ENCODE measurements at places on chromosomes 6 and 20.
A peak's percentile ranks its signal among the peaks of the same experiment; 100 is the strongest.

DNA sequence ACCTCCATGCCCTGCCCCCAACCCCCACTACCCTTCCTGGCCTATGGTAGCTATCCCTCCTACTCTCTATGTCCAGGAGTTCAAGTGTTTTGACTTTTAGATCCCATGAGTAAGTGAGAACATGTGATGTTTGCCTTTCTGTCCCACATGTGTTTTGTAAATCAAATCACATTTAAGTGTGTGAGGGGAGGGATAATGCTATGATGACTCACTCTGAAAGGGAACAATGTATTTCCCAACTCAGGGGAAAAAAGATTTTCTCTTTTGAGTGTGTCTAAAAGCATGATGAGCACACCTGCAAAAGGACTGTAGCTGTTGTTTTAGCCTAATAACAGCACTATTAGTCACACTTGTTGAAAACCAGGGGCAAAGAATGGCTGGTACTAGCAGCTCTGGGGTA lies 193.7 kb downstream of the GJA10 start:
- peaks cover 73% of the 10 kb centered on the region for H3K4me1 ChIP-seq
- no peak for DNase-seq
- H3K27ac ChIP-seq: no peak overlapping the region
- H3K4me3 ChIP-seq: no peak overlapping the region
- H3K27me3 ChIP-seq: peaks cover 3% of the 10 kb centered on the region

DNA sequence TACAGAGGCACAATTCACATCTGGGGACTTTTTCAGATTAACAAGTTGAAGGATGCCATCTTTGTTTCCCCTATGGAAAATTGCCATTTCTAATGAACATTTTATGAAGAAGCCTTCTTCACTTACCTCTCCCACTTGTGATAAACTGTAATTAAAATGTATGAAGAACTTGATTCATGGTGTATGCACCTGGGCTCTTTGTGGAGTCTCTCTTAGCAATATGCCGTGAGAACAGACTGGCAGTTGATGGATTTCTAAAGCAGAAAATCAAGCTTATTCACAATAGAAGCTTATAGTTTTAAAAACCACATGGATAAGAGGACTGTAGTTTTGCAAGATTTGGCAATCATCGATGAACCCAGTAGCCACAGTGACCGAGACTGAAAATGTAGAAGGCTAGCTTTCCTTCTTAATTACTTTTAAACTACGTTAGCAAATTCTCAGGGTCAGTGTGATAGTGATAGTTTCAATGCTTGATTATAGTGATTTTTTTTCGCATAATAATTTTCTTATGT lies 270.6 kb downstream of the PRL start:
- no peaks in the 10 kb centered on the region for H3K27me3 ChIP-seq
- DNase-seq: no peak
- peak overlapping the region; percentile 13 for H3K27ac ChIP-seq
- H3K4me1 ChIP-seq: peaks cover 21% of the 10 kb centered on the region
- no peaks in the 10 kb centered on the region for H3K36me3 ChIP-seq

DNA sequence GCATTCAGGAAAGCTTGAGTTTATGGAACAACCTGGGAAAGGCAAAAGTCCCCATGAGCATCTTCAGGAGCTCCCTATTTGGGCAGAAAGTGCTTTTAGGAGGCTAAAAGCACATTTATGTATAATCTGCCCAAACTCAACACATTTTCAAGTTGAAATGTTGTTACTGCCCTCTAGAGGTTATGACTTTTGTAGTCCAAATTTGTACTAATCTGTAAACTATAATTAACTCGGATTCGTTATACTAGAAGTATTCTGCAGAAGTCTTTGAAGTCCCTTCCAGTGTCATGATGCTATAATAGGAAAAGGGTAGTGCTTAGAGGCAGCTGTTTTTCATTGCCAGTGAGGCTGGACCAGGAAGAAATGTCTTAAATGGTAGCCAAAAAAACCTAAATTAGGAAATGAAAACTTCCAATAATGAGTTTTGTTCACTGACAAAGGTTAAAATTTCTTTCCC lies 44.8 kb upstream of the EMILIN3 start:
- peaks cover 25% of the 10 kb centered on the region for H3K4me1 ChIP-seq
- no peak for DNase-seq
- peak overlapping the region; percentile 29 for H3K27ac ChIP-seq

GRCh38 chr6:150346346-150346745 lies 22.5 kb upstream of the IYD start:
- H3K4me3 ChIP-seq: no peak overlapping the region
- H3K36me3 ChIP-seq: no peaks in the 10 kb centered on the region
- H3K4me1 ChIP-seq: no peaks in the 10 kb centered on the region
- H3K27me3 ChIP-seq: peaks cover 19% of the 10 kb centered on the region

DNA sequence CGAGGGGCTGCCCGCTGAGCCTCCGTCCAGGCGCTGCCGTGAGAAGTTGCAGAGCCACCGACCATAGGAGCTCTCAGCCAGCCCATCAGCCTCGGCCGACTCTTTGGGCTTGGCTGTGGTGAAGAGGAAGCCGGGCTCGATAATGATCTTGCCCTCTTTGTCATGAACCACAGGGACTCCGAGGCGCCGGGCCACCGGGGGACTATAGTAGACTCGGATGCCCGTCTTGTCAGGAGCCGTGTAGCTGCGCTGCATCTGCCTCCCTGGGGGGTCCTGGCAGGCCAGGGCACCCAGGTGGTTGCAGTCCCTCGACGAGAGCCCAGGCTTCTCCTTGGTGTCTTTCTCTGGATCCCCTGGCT lies 20.5 kb upstream of the DSN1 start:
- no peaks in the 10 kb centered on the region for H3K36me3 ChIP-seq
- H3K4me3 ChIP-seq: no peak overlapping the region
- no peak overlapping the region for H3K27ac ChIP-seq
- no peak for DNase-seq
- H3K27me3 ChIP-seq: peaks cover 10% of the 10 kb centered on the region
- H3K4me1 ChIP-seq: no peaks in the 10 kb centered on the region

DNA sequence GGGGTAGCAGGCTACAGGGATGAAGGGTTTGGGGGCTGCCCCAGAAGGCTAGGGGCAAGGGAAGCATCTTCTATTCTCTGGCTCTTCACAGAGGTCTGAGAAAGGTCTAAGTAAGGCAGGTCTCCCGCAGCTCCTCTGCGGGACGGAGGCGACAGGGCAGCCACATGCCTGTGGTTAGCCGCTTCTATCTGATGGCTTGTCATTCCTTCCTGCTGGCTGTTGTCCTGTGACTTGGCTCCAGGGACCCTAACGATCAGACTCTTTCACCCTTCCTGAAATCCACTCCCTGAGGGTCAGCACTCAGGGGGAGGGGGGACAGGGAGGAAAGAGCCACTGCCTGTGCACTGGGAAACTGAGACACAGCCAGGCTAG lies 673 bp downstream of the CST7 start:
- H3K4me3 ChIP-seq: peak overlapping the region; percentile 79
- DNase-seq: peak; percentile 32
- H3K4me1 ChIP-seq: peaks cover 76% of the 10 kb centered on the region
- peak overlapping the region; percentile 95 for H3K27ac ChIP-seq

GRCh38 chr6:136737871-136738691 lies 54.2 kb downstream of the MAP3K5 start:
- DNase-seq: no peak
- H3K4me1 ChIP-seq: peaks cover 30% of the 10 kb centered on the region
- H3K4me3 ChIP-seq: no peak overlapping the region
- H3K36me3 ChIP-seq: peaks cover 11% of the 10 kb centered on the region
- H3K27me3 ChIP-seq: no peaks in the 10 kb centered on the region

GRCh38 chr6:121691126-121691551 lies 255.7 kb downstream of the GJA1 start:
- no peak overlapping the region for H3K27ac ChIP-seq
- H3K27me3 ChIP-seq: no peaks in the 10 kb centered on the region
- DNase-seq: no peak
- H3K4me3 ChIP-seq: no peak overlapping the region
- H3K4me1 ChIP-seq: peaks cover 7% of the 10 kb centered on the region
- no peaks in the 10 kb centered on the region for H3K36me3 ChIP-seq

GRCh38 chr6:95973976-95974375 lies 41.8 kb upstream of the FUT9 start:
- no peak for DNase-seq
- H3K27me3 ChIP-seq: no peaks in the 10 kb centered on the region
- no peak overlapping the region for H3K4me3 ChIP-seq
- H3K4me1 ChIP-seq: no peaks in the 10 kb centered on the region

GRCh38 chr20:10369723-10370090 lies 64.3 kb downstream of the MKKS start:
- H3K27me3 ChIP-seq: peaks cover 10% of the 10 kb centered on the region
- H3K4me3 ChIP-seq: no peak overlapping the region
- no peak overlapping the region for H3K27ac ChIP-seq
- no peak for DNase-seq
- no peaks in the 10 kb centered on the region for H3K4me1 ChIP-seq
- no peaks in the 10 kb centered on the region for H3K36me3 ChIP-seq

DNA sequence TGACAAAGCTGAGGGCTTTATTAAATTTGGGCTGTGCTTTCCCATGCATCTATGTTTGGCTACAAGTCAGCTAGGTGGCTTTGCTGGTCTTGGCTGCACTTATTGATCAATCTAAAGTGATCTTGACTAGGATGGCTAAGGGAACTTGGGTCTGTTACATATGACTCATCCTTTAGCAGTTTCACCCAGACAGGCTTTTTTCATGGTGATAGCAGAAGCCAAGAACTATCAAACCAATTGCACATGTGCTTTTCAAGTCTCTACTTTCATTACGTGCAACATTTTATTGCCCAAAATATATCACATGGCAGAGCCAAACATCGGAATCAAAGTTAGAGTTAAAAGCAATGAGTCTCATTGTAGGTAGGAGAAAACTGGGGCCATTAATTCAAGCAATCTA lies 626.3 kb downstream of the TENT5A start:
- H3K4me3 ChIP-seq: no peak overlapping the region
- H3K36me3 ChIP-seq: no peaks in the 10 kb centered on the region
- no peak for DNase-seq
- no peaks in the 10 kb centered on the region for H3K4me1 ChIP-seq
- H3K27ac ChIP-seq: no peak overlapping the region
- H3K27me3 ChIP-seq: no peaks in the 10 kb centered on the region

DNA sequence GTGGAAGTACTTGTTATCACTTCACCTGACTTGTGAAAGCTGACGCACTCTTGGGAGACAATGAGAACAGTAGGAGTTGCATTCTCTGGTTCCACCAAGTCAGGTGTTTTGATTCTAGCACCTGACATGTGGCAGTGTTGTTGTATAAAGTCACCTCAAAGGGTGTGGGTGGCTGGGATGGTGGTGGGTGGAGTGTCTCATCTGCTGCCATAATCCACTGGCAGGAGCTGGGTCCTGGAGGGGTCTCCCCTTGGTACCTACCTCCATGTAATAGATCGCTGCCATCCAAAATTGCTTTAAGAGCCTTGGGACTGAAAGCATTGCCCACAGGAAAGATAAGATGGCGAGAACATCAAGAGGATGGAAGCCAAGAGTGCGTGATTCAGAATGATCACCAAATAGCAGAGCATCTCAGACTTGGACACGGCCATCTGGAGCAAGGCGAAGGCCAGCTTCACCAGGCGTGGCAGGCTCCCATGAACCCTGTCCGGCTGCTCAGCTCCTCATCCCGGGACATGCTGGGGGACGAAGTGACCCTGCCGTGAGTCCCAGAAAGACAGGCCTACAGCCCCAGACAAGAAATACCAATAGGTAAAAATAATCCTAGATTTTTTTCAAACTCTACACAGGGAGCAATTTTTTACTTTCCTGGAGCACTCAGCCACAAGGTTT lies 56.6 kb downstream of the NPEPL1 start:
- H3K4me3 ChIP-seq: no peak overlapping the region
- H3K27me3 ChIP-seq: peaks cover 58% of the 10 kb centered on the region
- DNase-seq: no peak
- no peaks in the 10 kb centered on the region for H3K36me3 ChIP-seq
- H3K4me1 ChIP-seq: no peaks in the 10 kb centered on the region

DNA sequence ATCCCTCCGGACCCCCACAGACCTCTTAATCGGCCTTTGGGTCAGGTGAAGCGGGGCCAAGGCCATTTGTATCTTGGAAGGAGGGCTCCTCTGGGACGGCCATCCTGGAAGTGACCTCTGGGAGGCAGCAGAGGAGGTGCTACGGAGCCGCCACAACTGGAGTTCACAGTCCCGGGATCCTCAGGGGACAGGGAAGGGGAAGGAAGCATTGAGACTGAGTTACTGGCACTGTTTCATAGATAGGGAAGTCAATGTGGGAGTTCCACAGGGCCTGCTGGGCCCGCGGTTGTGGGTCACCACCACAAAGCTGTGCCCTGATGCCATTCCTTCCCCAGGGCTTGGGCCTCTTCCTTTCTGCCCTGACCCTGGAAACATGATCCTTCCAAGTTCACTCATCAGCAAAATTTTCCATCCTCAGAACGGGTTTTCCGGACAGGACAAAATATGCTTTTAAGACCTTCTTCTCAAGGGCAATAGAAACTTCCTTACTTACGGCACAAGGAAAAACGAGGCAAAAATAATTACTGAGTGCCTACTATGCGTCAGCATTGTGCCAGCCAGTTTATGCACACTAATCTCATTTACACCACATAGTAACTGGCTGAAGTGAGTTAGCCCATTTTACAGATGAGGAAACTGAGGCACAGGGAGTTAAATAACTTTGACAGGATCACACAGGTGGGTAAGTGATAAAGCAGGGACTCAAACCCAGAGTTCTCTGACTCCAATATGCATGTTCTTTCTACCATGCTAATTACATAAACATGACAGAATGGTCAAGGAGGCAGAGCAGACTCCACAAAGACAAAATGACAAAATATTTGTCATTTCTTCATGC lies 143.8 kb downstream of the UNC5CL start:
- no peak overlapping the region for H3K27ac ChIP-seq
- H3K27me3 ChIP-seq: peaks cover 18% of the 10 kb centered on the region
- no peak for DNase-seq
- no peaks in the 10 kb centered on the region for H3K4me1 ChIP-seq
- H3K4me3 ChIP-seq: no peak overlapping the region

- no peak overlapping the region for H3K27ac ChIP-seq
- no peak for DNase-seq
- no peaks in the 10 kb centered on the region for H3K36me3 ChIP-seq
- no peak overlapping the region for H3K4me3 ChIP-seq
Observed at GRCh38 chr6:44495036-44495901, 107.8 kb downstream of the CDC5L start.

DNA sequence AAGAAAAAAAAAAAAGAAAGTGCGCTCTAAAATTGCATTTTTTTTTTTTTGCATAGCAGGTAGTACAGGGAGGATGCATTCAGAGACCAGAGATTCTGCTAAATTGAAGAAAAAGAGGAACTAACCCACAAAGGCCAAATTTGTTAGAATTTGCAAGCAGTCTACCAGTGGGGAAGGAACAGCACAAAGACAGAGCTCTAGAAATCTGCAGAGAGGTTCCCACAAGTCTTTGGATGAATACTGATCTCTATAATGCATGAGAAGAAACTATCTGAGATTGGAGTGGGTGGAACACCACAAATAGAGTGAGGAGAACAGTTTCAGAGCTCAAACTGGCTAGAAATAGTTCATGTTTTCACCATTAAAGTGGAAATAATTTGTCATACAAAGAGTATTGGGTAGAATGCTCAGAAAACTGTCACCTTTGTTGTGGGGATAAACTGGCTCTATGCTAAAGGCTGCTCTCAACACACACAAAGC lies 79.6 kb upstream of the AHI1 start:
- peak overlapping the region; percentile 58 for H3K27ac ChIP-seq
- DNase-seq: no peak
- H3K27me3 ChIP-seq: no peaks in the 10 kb centered on the region
- peaks cover 12% of the 10 kb centered on the region for H3K4me1 ChIP-seq
- H3K36me3 ChIP-seq: peaks cover 6% of the 10 kb centered on the region
- H3K4me3 ChIP-seq: no peak overlapping the region

GRCh38 chr6:73388800-73389512 lies 5.7 kb upstream of the DDX43 start:
- peaks cover 37% of the 10 kb centered on the region for H3K4me1 ChIP-seq
- DNase-seq: peak; percentile 71
- H3K27ac ChIP-seq: peak overlapping the region; percentile 80
- H3K27me3 ChIP-seq: peaks cover 27% of the 10 kb centered on the region
